ENCODE measurements at places on chromosomes 2 and 18. TPM values are rescaled to one million over a fixed set of nuclear protein-coding genes. Genes with fewer than 3 reads are reported as not detected.

Gene DNAH7
- total RNA-seq = not detected

DNA sequence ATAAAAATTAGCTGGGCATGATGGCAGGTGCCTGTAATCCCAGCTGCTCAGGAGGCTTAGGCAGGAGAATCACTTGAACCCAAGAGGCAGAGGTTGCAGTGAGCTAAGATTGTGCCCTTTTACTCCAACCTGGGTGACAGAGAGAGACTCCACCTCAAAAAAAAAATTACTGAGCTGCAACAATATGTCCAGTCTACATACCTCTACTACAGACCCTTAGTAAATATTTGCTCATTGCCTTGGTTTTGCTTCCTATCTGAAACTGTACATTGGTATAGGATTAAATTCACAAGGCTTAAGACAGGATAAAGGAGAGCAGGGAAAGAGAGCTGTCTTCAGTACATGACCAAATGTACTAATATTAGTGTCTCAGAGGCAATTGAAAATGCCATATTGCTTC, 8.1 kb upstream of the MGAT4A start:
- H3K27ac ChIP-seq = no peak overlapping the region
- H3K27me3 ChIP-seq = no peaks in the 10 kb centered on the region
- no peak overlapping the region for H3K4me3 ChIP-seq
- no peaks in the 10 kb centered on the region for H3K36me3 ChIP-seq
- DNase-seq = no peak

DNA sequence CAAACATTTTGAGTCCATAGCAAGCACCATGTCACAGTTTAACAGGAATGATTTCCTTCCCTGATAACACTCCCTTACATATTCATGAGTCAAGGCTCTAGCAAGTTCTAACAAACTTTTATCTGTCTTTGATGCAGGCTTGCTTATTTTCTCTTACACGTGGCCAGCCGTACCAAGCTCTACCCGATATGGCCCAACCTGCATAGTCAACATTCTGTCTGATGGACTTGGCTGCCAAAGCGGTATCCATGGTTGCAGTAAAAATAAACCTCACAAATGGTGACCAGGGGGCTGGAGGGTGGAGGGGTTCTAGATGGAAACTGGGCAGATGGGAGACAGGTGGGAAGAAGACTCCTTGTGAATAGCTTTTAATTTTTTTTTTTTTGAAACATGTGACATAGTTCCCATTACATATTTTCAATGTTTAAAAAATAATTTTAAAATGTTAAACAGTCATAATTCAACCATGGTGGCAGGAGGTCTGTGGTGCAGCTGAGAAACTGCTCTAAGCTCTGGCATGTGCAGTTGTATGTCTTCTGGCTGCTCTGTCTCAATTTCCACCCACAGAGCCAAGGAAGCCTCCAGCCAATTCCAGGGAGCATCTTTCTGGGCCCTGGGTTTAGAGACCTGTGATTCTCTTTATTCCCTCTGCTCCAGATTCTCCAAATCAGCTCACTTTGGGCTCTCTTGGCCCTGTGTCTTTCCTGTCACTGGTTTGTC, 20.7 kb upstream of the CXCR1 start:
- no peak overlapping the region for H3K4me3 ChIP-seq
- H3K27ac ChIP-seq = no peak overlapping the region
- H3K4me1 ChIP-seq = no peaks in the 10 kb centered on the region
- no peak for DNase-seq
- H3K36me3 ChIP-seq = no peaks in the 10 kb centered on the region

DNA sequence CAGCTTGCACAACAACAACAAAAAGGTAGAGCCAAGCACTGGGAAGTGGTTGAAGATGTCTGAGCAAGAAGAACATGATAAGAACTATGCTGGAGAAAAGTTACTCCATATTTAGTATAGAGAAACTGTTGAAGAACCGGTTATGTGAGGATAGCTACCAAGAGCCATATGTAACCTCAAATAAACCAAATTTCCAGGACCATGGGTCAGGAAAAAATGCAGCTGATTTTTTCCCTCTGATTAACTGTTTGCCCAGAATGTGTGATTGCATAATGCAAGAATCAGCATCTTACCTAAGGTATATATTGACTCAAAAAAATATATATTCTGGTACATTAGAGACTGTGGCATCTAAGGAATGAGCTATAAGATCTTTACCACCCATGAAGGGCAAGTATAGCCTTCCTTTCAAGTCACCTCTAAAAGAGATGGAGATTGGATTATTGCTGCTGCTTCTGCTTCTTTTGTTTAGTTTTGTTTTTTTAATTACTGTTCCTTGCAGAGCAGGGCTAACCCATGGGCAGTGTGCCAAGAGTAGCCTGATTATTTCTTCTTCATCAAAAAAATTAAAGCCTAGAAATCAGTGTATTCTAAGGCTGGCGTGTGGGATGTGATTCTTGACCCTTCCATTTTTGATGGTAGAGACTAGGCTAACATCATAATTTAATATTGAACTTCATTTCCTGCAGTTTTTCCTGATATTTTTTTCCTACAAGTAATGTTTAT, 76.9 kb upstream of the MAP3K20 start:
- no peak for DNase-seq
- H3K4me1 ChIP-seq = no peaks in the 10 kb centered on the region
- H3K27ac ChIP-seq = no peak overlapping the region
- no peak overlapping the region for H3K4me3 ChIP-seq
- H3K27me3 ChIP-seq = no peaks in the 10 kb centered on the region

GRCh38 chr2:80548469-80548868, 243.9 kb upstream of the LRRTM1 start:
- DNase-seq = no peak
- H3K4me1 ChIP-seq = no peaks in the 10 kb centered on the region
- H3K27me3 ChIP-seq = no peaks in the 10 kb centered on the region
- no peaks in the 10 kb centered on the region for H3K36me3 ChIP-seq

- no peak overlapping the region for H3K4me3 ChIP-seq
- no peak for DNase-seq
- no peaks in the 10 kb centered on the region for H3K4me1 ChIP-seq
- H3K27me3 ChIP-seq = no peaks in the 10 kb centered on the region
- no peak overlapping the region for H3K27ac ChIP-seq
Observed at GRCh38 chr18:2921778-2922177, 75.0 kb downstream of the EMILIN2 start.

DNA sequence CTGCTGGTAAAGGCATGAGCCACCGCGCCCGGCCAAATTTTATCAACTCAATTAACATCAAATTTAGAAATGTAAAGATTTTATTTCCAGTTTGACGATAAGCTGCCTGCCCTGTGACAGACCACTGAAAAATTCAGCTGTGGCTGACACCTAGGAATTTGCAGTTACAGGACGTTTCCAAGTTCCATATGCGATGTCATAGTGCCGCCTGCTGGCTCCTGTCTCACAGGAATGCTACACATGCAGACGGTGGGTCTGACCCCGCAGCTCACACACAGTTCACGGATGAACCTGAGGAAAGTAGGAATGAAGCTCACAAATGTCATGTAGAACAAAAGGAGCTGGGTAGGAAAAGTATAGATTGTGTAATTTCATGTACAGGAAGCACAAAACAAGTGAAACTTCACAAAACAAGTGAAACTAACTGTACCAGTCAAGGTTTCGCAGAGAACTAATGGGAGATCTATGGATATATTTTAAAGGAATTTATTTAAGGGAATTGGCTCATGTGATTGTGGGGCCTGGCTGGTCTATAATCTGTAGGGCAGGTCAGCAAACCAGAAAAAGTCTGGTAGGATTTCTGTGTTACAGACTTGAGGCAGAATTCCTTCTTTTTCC, 13.2 kb upstream of the SEH1L start:
- no peaks in the 10 kb centered on the region for H3K36me3 ChIP-seq
- peaks cover 6% of the 10 kb centered on the region for H3K4me1 ChIP-seq
- H3K27me3 ChIP-seq = no peaks in the 10 kb centered on the region

GRCh38 chr2:16682431-16683118, 16.9 kb upstream of the CYRIA start:
- DNase-seq = no peak
- no peak overlapping the region for H3K4me3 ChIP-seq
- H3K27ac ChIP-seq = no peak overlapping the region
- H3K4me1 ChIP-seq = no peaks in the 10 kb centered on the region
- H3K36me3 ChIP-seq = no peaks in the 10 kb centered on the region
- H3K27me3 ChIP-seq = no peaks in the 10 kb centered on the region

Gene COL3A1
- total RNA-seq = not detected

Gene TCF23
- not detected for total RNA-seq

GRCh38 chr2:215653344-215654030, 217.6 kb upstream of the FN1 start:
- H3K27ac ChIP-seq = no peak overlapping the region
- no peaks in the 10 kb centered on the region for H3K27me3 ChIP-seq
- no peaks in the 10 kb centered on the region for H3K36me3 ChIP-seq
- no peak overlapping the region for H3K4me3 ChIP-seq

DNA sequence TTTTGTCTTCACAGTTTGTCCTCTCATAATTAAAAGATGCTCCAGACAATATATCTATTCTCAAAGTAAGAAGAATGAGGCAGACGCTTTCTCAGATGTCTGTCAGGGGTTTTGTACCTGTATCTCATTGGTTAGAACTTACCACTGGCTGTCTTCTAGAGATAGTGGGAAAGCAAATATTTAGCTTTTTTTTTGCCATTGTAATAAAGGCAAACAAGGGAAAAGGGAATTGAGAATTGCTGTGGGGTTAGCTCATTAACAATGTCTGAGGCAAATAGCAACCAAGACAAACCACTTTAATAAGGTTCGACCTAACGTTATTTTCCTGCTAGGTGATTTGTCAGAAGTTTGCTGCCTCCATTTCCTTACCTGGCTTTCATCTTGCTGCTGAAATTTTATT, 30.0 kb downstream of the ZNF638 start:
- H3K4me3 ChIP-seq = no peak overlapping the region
- peaks cover 76% of the 10 kb centered on the region for H3K36me3 ChIP-seq
- H3K27me3 ChIP-seq = no peaks in the 10 kb centered on the region
- no peak overlapping the region for H3K27ac ChIP-seq
- H3K4me1 ChIP-seq = no peaks in the 10 kb centered on the region

DNA sequence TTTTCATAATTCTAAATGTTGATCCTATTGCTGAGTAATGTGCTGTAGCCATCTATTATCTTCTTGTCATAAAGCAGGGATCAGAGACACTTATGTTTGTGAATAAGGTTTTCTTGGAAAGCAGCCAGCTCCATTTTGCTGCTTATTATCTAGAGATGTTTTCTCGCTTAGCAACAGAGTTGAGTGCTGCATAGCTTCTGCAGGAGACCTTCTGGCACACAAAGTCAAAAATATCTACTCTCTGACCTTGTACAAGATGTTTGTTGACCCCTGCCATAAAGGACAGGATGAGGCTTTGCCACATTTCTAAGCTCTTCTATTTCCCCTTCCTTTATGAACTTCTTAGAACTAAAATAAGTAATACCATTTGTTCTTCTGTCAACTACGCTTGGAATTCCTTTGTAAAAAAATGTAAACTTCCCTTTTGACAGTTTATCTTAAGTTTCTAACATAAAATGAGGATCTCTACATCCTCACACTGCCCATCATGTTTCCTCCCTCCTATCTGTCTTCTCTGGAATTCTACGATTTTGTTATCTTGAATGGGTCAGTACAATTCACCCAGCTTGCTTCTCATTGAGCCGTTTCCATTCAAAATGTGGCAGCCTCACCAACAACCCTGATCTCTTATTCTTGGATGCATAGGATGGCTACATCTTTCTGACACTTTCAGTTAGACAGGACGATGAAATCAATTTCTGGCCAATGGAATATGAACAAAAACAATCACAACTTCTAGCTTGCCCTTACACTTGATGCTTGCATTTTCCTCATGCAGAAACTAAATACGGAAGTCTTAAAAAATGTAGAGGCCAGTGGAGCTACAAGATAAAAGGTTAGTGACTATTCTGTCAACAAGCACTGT, 1377.0 kb downstream of the SUCLG1 start:
- no peak overlapping the region for H3K27ac ChIP-seq
- H3K4me1 ChIP-seq = no peaks in the 10 kb centered on the region
- H3K4me3 ChIP-seq = no peak overlapping the region
- DNase-seq = no peak
- no peaks in the 10 kb centered on the region for H3K36me3 ChIP-seq
- H3K27me3 ChIP-seq = no peaks in the 10 kb centered on the region

DNA sequence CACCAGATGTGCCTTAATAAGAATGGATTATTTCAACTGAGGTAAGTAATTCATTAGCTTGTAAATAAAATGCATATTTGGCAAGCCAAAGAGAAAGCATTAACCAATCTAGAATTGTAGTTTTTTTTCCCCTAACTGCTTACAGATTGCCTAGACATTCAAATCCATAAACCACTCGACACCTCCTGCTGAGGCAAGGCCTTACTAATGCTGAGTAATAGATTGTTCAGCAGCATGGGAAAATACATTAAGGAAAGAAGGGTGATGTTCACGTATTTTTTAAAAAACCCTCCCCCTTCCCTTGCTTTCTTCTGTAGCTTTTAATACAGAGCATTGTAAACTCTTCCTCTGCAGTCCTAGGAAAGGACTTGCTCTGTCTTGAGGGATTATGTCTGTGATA, 17.0 kb upstream of the LINC00305 start:
- H3K36me3 ChIP-seq = no peaks in the 10 kb centered on the region
- no peak for DNase-seq
- no peaks in the 10 kb centered on the region for H3K27me3 ChIP-seq
- H3K4me1 ChIP-seq = no peaks in the 10 kb centered on the region

- H3K36me3 ChIP-seq = no peaks in the 10 kb centered on the region
- H3K27ac ChIP-seq = no peak overlapping the region
- H3K4me3 ChIP-seq = peak overlapping the region; percentile 71
- H3K27me3 ChIP-seq = no peaks in the 10 kb centered on the region
- peaks cover 6% of the 10 kb centered on the region for H3K4me1 ChIP-seq
Observed at GRCh38 chr18:24397131-24397693, 412 bp downstream of the OSBPL1A start.

DNA sequence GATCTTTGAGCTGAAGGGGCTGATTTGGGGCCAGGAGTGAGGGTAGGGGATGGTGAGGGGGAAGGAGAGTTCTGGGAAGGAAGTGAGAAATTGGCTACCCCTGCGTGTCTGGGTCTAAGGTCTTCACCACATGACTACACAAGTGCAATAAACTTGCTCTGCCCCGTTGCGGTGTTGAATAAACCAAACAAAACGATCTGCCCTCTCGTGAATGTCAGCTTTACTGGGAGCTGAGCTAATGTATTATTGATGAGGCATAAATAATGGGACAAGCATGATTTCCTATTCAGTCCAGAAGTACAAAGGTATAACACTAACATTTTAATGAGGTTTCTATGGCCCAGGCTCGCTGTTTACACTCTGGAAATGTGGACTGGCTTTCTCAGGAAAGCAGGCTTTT, 8.0 kb upstream of the CFAP221 start:
- H3K36me3 ChIP-seq = no peaks in the 10 kb centered on the region
- H3K27ac ChIP-seq = no peak overlapping the region
- no peaks in the 10 kb centered on the region for H3K27me3 ChIP-seq
- H3K4me3 ChIP-seq = no peak overlapping the region
- no peaks in the 10 kb centered on the region for H3K4me1 ChIP-seq

GRCh38 chr2:84924173-84925106, 19.0 kb downstream of the TMSB10 start:
- peak; percentile 75 for DNase-seq
- no peaks in the 10 kb centered on the region for H3K36me3 ChIP-seq
- peaks cover 33% of the 10 kb centered on the region for H3K4me1 ChIP-seq
- H3K4me3 ChIP-seq = no peak overlapping the region
- H3K27me3 ChIP-seq = no peaks in the 10 kb centered on the region
- H3K27ac ChIP-seq = peak overlapping the region; percentile 70

Gene HTRA2
- total RNA-seq = 47.1 TPM

- H3K27ac ChIP-seq = no peak overlapping the region
- no peak overlapping the region for H3K4me3 ChIP-seq
- H3K27me3 ChIP-seq = no peaks in the 10 kb centered on the region
- no peaks in the 10 kb centered on the region for H3K4me1 ChIP-seq
Observed at GRCh38 chr2:205714058-205714776, 31.9 kb downstream of the NRP2 start.

- H3K27ac ChIP-seq = no peak overlapping the region
- DNase-seq = no peak
- no peak overlapping the region for H3K4me3 ChIP-seq
Observed at GRCh38 chr2:137187216-137187615, 421.9 kb downstream of the THSD7B start.

Gene GAL3ST2
- total RNA-seq = 0.93 TPM

Data from naive thymus-derived CD4-positive, alpha-beta T cell (primary cell).